ENCODE measurements at places on chromosomes 3 and 15.
A peak's percentile ranks its signal among the peaks of the same experiment; 100 is the strongest.

GRCh38 chr3:186626254-186626847 lies 13.5 kb downstream of the AHSG start:
- DNase-seq = no peak

DNA sequence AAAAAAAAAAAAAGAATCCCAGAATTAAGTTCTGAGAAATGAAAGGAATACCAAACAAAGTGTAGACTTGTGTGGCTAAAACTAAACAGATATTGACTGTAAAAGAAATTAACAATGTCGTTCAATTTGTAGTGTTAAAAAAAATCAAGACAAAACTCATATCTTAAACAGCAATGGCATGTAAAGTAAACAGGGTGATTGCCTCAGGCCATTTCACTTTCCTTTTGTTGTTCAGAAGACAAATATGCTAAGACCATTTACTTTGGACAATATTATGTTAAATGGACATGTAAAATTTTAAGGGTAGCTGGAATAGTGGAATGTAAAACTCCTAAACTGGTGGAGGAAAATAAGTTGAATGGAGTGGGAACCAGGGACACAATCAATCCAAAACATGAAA lies 139.1 kb downstream of the RTP4 start:
- DNase-seq = no peak

DNA sequence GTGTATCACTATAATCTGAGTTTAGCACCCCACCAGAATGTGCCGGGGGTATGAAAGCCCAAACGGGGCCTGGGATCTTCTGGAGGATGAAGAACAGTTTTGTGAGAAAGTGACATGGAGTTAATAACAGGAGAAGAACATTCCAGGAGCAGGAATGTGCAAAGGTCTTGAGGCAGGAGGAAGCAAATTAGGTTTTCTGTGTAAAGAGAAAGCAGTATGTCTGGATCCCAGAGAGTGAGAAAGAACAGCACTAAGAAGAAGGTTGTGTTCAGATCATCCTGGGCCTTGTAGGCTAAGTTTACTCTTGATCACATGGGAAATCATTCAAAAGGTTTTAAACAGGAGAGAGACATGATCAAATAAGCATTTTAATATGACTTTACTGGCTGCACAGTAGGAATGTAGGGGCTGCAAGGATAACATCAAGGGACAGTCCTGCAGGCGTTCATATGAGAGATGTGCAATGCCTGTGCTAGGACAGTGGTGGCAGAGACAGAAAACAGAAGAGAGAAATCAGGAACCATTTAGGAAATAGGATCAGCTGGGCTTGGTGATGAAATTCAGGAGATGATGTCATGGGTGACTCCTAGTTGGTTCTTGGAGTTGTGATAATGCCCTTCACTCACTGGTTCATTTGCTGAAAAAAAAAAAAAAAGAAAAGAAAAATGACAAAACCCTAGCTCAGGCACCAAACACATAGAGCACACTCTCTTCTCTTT lies 113.5 kb downstream of the TNIK start:
- DNase-seq = no peak

- DNase-seq = no peak
Observed at GRCh38 chr15:95615436-95615835, 715.1 kb upstream of the NR2F2 start.

DNA sequence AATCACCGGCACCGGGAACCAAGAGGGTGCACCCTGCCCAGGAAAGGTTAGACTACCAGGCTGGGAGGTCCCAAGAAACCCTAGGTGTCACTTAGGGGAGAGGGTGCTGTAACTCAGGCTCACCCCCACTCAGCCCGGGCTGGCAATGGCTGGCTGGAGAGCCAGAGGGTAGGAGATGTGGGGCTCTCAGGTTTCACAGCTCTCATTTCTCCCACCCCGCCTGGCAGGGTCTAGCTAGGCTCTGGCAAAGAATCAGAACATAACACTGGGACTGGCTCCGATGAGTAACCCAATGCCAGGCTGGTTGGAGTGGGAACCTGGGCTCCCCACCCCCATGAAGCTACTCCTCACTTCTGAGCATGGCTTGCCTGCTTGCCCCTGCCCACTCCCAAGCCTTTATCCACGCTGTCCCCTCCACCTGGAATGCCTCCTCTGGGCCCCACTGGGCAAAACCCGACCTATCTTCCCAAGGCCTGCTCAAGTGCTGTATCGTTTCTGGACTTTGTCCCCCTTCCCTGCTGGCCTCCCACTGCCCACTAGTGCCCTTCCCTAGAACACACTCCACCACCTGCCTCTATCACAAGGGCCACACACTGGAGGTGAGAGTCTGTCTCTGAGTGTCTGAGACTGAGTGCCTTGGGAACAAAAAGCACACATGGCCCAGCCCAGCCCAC lies 2.0 kb downstream of the CIB2 start:
- DNase-seq = no peak

GRCh38 chr15:61173899-61174689 lies 55.0 kb downstream of the RORA start:
- DNase-seq = no peak

- no peak for DNase-seq
Observed at GRCh38 chr15:70044168-70044567, 53.5 kb downstream of the TLE3 start.

DNA sequence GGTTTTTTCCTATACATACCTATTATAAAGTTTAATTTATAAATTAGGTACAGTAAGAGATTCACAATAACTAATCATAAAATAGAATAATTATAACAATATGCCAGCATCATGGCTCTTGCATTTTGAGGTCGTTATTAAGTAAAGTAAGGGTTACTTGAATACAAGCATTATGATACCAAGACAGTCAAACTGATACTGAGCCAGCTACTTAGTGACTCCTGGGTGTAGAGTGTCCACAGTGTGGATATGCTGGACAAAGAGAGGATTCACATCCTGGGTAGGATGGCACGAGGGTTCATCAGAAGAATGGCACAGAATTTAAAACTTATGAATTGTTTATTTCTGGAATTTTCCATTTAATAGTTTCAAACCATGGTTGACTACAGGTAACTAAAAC lies 157.2 kb upstream of the IL12A start:
- DNase-seq = no peak

DNA sequence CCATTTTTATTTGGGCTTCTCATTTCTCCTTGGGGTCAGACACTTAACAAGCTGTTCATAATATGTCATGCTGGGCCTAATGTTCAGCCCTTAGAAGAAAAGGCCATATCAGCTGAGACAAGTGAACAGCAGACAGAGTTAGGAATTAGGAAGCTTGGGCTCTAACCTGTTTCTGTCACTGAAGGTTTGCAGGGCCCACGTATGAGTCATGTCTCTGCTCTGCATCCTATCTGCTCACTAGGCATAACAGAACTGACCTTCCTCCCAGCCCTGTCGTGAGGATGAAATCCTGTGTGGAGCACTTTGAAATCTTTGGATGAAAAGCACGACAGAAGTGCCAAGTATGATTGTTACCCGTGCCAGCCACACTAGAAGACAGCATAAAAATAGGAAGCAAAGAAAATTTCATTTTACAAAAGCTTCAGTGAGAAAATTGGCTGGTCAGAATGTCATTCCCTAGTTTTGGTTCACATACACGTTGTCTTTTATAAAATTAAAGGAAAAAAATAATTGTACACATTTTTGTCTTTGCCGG lies 26.5 kb upstream of the CD47 start:
- DNase-seq = no peak

GRCh38 chr3:11774296-11774877 lies 72.3 kb downstream of the TAMM41 start:
- DNase-seq = peak; percentile 45

GRCh38 chr3:122942937-122943827 lies 84.4 kb downstream of the SEMA5B start:
- peak; percentile 75 for DNase-seq

- no peak for DNase-seq
Observed at GRCh38 chr3:119731560-119732343, 28.9 kb downstream of the CFAP91 start.

- no peak for DNase-seq
Observed at GRCh38 chr3:53116956-53117355, 13.3 kb downstream of the RFT1 start.

DNA sequence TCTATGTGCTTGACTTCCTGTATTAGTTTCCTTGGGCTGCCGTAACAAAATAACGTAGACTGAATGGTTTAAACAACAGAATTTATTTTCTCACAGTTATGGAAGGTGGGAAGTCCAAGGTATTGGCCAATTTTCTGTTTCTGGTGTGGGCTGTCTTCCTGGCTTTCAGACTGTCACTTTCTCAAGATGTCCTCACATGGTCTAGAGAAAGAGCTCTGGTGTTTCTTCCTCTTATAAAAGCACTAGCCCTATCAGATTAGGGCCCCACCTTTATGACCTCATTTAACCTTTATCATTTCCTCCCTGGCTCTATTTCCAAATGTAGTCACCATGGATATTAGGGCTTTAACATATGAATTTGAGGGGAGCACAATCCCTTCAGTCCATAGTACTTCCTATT lies 54.6 kb downstream of the SPRED1 start:
- DNase-seq = no peak

DNA sequence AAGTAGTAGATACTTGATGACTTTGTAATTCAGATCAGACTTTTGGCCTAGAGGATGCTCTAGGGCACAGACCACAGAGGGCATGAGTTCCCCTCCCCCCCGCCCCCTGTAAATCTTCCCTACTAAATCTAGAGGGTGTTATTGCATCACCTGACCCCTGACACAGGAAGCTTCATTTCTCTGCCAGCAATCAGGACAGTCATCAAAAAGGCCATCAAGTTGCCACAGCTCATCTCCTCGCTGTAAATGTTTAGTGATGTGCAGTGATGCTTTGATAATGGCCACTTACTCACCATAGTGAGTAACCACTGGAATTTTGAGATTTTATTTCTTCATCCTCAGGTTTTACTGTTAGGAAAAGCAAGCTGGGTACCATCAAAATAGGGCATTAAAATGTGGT lies 289.2 kb upstream of the CHRM5 start:
- DNase-seq = no peak
